Thyroid gland (tissue), 4 donors: ENCODE measurements at places on chromosomes 5 and 9. TPM values are rescaled to one million over a fixed set of nuclear protein-coding genes. Genes with fewer than 3 reads are reported as not detected.

CDKN2B gene
- 2.0 TPM for total RNA-seq

FBLL1 gene
- total RNA-seq = not detected

DNA sequence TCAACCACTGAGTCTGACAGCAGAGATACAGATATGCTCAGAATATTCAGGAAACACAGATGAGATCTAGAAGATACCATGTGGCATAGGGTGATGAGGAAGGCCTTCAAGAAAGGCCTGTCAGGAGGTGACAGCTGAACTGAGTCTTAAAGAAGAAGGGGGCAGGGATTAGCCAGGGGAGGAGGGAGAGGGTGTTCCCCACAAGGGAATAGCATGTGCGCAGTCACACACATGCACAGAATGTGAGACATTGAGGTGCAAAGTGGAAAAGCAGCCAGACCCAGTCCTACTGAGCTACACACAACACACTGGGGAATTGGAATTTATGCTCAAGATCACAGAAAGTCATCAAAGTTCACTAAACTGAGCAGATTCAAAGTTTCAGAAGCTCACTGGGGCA is 3.0 kb upstream of the SLC25A48 start:
- no peak for DNase-seq

- no peak for DNase-seq
Observed at GRCh38 chr9:75937521-75938258, 47.2 kb downstream of the PCSK5 start.

GRCh38 chr5:178931846-178932760 is 8.9 kb upstream of the ZNF454 start:
- DNase-seq = no peak

DCTN3 gene
- 55.8 TPM for total RNA-seq

DNA sequence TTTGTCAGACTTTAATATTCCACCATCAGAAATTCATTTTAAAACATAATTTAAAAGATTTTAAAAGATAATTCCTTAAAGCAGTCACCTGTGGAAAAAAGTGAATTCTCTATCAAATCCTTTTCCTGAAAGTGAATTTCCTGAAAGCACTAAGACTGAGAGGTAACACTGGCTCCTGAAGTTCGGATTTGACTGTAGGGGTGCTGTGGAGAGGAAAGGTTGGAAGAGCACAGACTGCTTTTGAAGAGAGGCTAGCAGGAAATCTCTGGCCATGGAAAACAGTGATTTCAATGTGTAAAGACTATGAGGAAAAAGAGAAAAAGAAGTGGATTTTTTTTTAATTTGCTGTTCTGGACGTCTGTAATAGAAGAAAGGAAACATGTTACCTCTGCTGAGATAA is 35.7 kb upstream of the TMEM161B start:
- DNase-seq = no peak

DNA sequence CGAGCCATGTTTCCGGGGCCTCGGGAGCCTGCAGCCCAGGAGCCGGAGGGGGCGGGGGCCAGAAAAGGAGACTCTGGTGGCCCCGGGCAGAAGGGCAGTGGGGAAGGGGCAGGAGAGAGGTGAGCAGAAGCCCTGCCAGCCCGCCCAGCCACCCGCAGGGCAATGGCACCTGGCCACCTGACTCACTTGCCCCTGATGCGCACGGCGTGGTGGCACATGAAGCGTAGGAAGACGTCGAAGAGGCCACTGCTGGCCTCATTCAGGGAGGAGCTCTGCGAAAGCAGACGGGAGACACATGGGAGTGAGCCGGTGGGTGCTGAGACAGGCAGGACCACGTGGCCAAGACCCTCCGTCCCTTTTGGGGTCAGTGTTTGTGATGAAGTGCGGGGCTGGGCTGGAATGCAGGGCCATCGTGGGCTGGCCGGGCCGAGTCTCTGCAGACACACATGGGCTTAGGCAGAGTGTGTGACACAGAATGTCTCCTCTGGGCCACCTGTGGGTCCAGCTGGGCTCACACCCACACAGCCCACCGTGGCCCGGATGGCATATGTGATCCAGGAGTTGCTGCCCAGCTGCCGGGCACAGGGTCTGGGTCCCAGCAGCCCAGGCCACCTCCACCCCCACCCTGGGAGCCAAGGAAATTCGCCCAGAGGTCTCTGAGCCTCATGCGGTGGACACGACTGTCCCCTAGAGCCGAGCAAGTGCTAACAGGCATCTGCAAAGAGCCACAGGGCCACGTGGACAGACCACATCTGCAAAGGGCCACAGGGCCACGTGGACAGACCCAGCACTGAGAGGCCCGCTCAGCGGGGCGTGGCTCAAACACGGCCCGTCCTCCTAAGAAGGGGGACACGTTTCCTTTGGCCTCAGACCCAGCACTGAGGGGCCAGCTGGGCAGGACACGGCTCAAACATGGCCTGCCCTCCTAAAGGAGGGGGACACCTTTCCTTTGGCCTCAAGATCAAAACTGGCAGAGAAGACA is 23.6 kb downstream of the TERT start:
- no peak for DNase-seq

GRCh38 chr9:131867611-131868192 is 127.8 kb upstream of the RAPGEF1 start:
- no peak for DNase-seq

DNA sequence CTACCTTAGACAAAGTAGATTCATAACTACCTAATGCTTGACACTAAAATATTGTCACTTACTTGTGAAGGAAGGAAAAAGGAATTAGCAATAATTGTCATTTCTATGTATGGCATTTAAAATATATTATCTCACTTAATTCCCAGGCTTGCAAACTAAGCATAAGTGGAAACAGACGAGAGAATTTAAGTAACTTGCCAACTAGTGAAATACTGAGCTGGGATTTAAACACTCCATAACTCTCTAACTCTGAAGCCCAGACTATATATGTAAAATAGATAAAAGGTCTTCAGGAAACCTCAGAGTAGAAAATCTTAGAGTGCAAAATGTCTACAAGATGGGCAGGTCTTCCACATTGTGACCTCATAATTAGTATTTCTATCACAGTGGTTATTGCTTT is 257.8 kb downstream of the SAXO1 start:
- DNase-seq = no peak

WWC1 gene
- total RNA-seq = 38.7 TPM

LCP2 gene
- total RNA-seq = 22.7 TPM

ZMAT2 gene
- total RNA-seq = 39.7 TPM

- no peak for DNase-seq
Observed at GRCh38 chr5:95595289-95595931, 24.5 kb upstream of the GPR150 start.

- DNase-seq = no peak
Observed at GRCh38 chr5:156221816-156222215, 105.1 kb upstream of the SGCD start.
